ENCODE measurements at places on chromosomes 12 and 14.

GRCh38 chr12:55906056-55906455, 21.6 kb downstream of the PYM1 start:
- DNase-seq = no peak

DNA sequence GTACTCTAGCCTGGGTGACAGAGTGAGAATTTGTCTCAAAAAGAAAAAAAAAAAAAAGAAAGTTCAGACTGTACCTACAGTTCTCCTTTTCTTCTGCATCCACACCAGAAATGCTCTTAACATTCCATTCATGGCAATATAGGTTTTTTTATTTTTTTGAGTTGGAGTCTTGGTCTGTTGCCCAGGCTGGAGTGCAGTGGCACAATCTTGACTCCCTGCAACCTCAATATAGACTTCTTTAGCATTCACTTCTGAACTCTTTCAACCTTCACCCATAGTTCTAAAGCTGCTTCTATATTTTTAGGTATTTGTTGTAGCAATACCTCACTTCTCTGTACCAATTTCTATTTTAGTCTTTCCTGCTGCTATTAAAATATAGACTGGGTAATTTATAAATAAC, 1095.7 kb downstream of the FLRT2 start:
- DNase-seq = no peak

- DNase-seq = peak; percentile 9
Observed at GRCh38 chr14:35932659-35933159, 106.6 kb downstream of the BRMS1L start.

- no peak for DNase-seq
Observed at GRCh38 chr12:77213319-77213718, 147.9 kb upstream of the E2F7 start.

- no peak for DNase-seq
Observed at GRCh38 chr12:26124446-26125399, at the start of gene BHLHE41. Gene BHLHE41, minus strand, starts transcription at chr12:26125037. Its CDS starts 258 bp downstream, at chr12:26124779.

GRCh38 chr12:105330931-105331804, 677 bp downstream of the C12orf75 start:
- no peak for DNase-seq

DNA sequence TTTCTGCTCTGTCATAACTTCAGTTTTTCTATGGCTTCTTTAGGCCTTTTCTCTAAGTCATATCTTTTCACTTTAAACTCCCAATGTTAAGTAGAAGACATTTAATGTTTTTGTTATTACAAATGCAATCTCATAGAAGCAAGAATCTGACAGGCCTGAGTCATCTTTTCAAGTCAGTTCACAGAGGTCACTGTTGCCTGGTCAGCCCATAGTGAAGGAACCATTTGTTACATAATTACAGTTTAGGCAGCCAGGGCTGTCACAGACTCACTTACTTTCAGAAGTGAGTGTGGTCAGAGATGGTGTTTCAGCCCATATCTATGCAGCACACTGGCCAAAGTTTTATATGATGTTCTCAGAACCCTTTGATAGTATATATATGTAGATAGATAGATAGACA, 46.5 kb downstream of the CCER1 start:
- no peak for DNase-seq

- no peak for DNase-seq
Observed at GRCh38 chr14:54451961-54452360, 10.8 kb upstream of the CNIH1 start.

- no peak for DNase-seq
Observed at GRCh38 chr12:8033153-8034044, 883 bp downstream of the FOXJ2 start.

DNA sequence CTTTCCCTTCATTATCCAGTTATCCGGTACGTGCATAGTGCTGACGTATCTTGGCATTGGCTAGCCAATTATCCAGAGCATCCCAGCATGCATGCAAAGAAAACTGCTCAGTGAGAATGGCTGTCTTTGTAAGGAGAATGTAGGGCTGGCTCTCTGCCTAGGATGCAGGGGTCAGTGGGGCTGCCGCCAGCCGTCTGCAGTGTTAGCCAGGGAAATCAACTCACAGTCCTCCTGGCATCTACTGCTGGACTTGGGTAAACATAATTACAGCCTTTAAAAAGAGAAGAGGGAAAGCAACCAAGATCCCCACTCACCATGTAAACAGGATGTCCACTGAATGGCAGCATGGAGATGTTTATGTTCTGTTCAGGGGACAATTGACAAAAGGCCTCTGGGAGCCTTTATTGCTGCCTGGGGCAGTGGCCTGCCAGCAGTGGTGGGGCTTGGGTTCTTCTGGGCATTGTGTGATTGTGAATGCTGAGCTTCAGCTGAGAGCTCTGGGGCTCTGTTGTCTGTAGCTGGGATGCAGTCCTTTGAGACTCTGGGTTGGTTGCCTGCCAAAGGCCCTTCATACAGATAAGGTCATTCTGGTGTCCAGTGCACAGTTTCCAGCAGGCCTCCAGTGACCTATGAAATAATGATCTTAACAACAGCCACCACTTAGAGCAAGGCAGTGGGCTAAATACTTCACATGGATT, 121.8 kb downstream of the TBC1D30 start:
- DNase-seq = no peak
